ENCODE measurements at places on chromosomes 6 and 20.

- no peak for DNase-seq
Observed at GRCh38 chr20:43306837-43307236, 117.1 kb upstream of the PTPRT start.

DNA sequence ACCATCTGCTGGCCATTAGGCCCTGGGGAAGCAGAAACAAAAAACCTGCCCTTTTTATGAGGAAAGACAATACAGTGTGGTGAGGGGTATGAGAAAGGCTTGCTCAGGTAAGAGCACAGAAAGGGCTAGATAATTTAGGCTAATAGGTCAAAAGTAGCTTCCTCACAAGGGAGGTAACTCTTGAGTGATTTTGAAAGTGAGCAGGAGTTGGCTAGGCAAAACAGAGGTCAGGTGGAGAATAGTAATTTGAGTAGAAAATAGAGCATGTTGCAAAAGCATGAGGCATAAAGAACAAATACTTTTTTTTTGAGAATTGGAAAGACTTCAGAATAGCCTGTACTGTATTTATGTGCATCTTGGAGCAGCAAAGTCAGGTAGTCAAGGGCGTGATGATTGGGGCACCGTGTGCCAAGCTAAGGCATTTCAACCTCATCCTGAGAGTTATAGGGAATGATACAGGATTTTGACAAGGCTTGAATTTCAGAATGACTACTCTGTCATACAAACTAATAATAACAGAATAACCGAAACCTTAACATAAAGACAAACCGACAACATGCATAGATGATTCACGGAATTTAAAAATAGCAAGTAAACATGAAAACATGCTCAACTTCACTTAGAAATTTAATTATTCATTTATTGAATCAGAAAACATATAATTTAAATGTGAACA lies 123.0 kb upstream of the ENPP5 start:
- DNase-seq = no peak

- no peak for DNase-seq
Observed at GRCh38 chr20:35571555-35571954, 29.7 kb downstream of the ERGIC3 start.

- no peak for DNase-seq
Observed at GRCh38 chr20:51347831-51348230, 194.7 kb downstream of the NFATC2 start.

- DNase-seq = no peak
Observed at GRCh38 chr6:106152952-106153351, 66.8 kb downstream of the PRDM1 start.

DNA sequence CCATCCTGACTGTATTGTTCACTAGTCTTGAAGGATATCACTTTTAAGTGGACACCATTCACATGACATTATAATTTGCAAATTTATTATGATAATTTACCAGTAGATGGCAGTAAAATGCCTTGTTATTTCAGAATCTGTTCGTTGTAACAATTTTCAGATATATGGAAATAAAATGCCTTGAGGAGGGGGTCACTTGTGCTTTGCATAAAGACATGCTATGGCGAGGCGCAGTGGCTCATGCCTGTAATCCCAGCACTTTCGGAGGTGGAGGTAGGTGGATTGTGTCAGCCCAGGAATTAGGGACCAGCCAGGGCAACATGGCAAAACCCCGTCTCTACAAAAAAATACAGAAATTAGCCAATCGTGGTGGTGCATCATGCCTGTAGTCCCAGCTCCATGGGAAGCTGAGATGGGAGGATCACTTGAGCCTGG lies 9.0 kb upstream of the NCOA6 start:
- peak; percentile 0 for DNase-seq

GRCh38 chr6:36277946-36278470 lies 8.1 kb downstream of the PNPLA1 start:
- DNase-seq = no peak

DNA sequence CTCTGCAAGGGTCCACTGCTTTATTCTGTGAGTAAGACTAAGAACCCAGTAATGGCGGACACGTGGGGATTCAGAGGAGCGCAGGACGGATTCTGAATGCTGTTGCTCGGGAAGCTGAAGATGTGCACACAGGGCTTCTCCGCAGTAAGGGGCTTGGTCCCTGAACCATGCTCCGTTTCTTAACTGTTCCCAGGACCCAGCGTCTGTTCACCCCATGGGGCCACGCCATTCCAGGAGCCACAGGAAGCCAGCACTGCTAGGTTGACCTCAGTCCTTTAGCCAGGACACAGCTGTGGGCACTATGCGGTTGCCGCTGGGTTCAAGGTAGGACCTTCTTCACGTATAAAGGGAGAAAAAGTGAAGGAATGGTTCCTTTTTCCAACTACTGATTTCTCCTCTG lies 59.8 kb downstream of the IRF4 start:
- DNase-seq = no peak

- no peak for DNase-seq
Observed at GRCh38 chr20:39310363-39310995, 348.3 kb downstream of the DHX35 start.

GRCh38 chr20:59390437-59390836 lies 90.0 kb downstream of the EDN3 start:
- no peak for DNase-seq

DNA sequence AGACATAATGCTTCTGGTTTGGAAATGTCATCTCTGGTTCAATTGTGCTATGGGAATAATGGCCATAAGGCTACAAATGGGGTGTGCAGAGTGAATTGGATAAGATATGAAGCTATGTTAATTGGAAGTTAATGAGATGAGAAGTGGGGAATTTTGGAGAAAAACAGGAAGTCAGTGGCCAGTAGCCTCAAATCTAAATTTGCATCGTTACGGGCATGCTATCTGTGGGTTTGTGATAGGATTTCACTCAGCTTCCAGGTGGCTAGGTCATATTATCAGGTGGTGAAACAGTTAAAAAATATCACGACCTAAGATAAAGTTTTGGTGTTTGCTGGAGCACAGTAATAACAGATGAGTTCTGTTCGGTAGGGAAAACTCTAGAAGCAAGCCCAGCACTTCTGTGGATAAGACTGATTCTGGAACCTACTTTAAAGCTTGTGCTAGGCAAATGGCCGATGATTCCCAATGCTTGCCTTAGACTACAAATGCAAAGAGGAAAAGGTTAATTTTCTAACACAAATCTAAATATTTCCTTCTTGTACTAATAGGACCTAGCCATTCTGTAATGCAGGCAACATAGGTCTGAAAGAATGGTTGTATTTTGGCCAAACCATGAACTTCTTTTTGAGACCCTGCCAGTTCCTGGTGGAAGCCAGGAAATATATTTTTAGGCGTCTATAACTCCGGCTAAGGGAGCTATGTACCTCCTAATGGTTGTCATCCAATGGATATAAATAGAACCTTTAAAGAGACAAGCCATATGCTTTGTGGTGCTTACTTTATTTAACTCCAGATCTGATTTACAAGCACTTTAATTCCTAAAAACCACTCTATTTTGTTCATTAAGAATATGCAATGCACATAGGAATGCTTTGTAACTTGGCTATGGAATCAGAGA lies 111.0 kb downstream of the PLCB1 start:
- DNase-seq = no peak

- no peak for DNase-seq
Observed at GRCh38 chr6:153032255-153032882, 29.9 kb upstream of the MTRF1L start.

- peak; percentile 57 for DNase-seq
Observed at GRCh38 chr20:34190679-34191090, 50.5 kb upstream of the ASIP start.

- no peak for DNase-seq
Observed at GRCh38 chr6:10424040-10424439, 9.2 kb upstream of the TFAP2A start.

DNA sequence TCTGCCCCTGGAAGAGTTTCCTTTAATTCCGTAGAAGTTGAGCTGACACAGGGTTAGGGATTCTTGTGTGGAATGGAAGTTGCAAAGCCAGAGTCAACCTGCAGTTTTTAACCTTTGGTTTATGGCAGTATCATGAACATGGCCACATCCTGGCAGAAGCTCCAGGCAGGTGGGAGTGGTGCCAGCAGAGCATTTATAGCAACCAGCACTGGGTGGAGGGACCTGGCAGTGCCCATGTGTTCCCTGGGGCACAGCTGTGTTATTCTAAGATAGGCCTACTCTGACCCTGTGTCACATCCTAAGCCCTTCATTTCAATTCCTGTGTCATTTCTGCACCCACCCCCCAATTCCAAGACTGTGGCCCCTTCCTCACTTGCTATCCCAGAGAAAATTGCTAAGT lies 26.1 kb upstream of the ZNF831 start:
- DNase-seq = no peak

DNA sequence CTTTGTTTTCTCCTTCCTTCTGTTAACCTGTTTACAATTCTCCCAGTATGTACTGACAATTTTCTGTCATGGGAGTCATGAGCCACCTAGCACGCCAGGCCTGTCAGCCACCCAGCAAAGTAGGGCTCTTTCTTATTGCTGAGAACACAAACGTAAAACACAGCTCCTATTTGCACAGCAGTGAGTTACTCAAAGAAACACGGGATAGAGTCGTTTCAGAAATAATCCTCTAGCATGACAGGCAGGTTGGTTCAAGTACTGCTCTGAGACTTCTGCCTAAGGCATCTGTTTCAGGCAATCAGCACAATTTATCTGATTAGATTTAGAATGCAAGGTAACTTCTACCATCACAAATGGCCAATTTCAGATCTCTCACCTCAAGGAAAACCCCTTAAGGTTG lies 88.8 kb downstream of the CD24 start:
- DNase-seq = no peak

DNA sequence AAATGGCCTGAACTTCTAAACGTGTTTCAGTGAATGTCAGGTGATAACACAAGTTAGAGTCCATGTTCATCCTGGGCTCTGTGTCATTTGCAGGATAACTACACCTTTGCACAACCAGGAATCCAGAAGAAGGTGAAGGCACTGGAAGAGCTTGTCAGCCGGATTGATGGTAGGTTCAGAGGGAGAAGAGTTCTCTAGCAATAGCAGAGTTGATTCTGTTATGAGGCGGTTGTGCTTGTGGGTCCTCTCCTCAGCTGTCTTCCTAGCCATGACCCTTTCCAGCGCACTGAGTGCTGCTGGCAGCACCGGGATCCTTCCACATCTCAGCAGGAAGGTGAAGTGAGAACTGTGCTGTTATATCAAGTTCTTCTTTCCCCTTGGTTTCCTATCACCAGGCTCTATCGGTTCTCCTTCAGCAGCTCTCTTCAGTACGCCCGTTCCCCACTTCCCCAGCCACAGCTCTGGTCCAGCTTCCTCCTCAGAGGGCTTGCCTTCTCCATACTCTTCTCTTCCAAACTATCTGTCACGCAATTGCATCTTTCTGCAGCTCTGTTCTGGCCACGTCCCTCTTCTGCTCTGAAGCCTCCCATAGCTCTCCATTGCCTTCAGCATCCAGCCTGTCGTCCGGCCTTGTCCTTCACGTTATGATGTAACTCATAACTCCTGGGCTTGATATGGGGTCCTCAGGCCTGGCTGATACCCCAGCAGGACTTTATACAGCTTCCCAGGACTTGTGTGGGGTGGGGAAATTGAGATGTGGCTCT lies 39.9 kb upstream of the RNF8 start:
- no peak for DNase-seq

DNA sequence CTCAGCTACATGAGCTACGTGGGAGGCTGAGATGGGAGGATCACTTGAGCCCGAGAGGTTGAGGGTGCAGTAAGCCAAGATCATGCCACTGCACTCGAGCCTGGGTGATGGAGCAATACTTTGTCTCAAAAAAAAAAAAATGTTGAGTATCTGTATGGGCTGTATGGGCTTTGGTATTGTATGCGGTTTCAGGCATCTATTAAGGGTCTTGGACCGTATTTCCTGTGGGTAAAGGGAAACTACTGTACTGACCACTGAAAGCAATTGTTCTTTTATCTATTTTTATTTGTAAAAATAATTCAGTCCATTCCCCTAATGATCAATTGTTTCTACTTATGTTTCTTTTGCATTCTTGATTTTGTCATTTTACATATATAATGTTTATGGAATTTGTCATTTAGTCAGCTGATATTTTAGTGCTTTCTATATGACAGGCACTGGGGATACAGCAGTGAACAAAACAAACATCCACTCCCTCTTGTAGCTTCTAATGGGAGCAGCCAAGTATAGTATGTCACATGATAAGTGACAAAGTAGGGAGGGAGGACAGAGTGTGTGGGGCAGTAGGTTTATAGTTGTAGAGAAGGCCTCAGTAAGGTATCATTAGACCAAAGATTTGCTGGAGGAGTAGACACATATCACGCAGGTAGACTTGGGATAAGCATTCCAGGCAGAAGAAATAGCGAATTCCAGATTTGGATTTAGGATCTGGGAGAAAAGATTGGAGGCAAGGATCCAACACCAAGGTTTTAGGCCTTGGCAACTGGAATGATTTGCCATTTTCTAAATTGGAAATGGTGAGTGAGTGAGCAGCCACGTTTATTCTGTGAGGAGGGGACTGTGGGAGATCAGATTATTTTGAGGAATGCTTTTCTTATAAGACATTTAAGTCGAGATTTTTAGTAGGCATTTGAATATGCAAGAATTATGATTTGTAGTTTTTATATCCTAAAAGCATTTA lies 6.0 kb downstream of the PCMT1 start:
- DNase-seq = no peak

GRCh38 chr20:32819992-32820697 lies 391 bp downstream of the MAPRE1 start:
- no peak for DNase-seq

GRCh38 chr6:135920689-135921088 lies 69.2 kb downstream of the PDE7B start:
- DNase-seq = no peak

GRCh38 chr6:162708971-162709370 lies 18.6 kb downstream of the PRKN start:
- no peak for DNase-seq

- DNase-seq = no peak
Observed at GRCh38 chr6:143928853-143929252, 64.6 kb downstream of the ZC2HC1B start.

DNA sequence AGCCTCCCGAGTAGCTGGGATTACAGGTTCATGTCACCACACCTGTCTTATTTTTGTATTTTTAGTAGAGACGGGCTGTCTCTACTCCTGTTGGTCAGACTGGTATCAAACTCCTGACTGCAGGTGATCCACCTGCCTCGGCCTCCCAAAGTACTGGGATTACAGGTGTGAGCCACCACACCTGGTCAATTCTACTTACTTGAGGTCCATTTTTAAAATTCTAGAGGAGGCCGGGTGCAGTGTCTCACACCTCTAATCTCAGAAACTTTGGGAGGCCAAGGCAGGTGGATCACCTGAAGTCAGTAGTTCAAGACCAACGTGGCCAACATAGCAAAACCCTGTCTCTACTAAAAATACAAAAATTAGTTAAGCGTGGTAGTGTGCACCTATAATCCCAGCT lies 7.8 kb downstream of the RIPOR3 start:
- DNase-seq = no peak

GRCh38 chr6:443621-444159 lies 52.1 kb downstream of the IRF4 start:
- no peak for DNase-seq

GRCh38 chr6:135461208-135461607 lies 36.3 kb downstream of the AHI1 start:
- DNase-seq = no peak

GRCh38 chr6:23305325-23305943 lies 736.1 kb downstream of the HDGFL1 start:
- DNase-seq = no peak

GRCh38 chr20:47854687-47855212 lies 69.5 kb upstream of the SULF2 start:
- DNase-seq = no peak

GRCh38 chr6:106522562-106523250 lies 106.6 kb downstream of the RTN4IP1 start:
- DNase-seq = no peak

GRCh38 chr6:11418290-11418905 lies 119.2 kb upstream of the TMEM170B start:
- DNase-seq = no peak
